ENCODE measurements at places on chromosomes 16 and 17. TPM values are rescaled to one million over a fixed set of nuclear protein-coding genes. Genes with fewer than 3 reads are reported as not detected.

PITPNM3 gene
- 1.7 TPM for total RNA-seq

IGF2BP1 gene
- 24.3 TPM for total RNA-seq

CHD9NB gene
- 2.1 TPM for total RNA-seq

SEPTIN12 gene
- total RNA-seq: not detected

SMIM5 gene
- total RNA-seq: 5.1 TPM

OR3A3 gene
- not detected for total RNA-seq

PLA2G10 gene
- total RNA-seq: 0.43 TPM

KLHL11 gene
- total RNA-seq: 38.1 TPM

FGF11 gene
- 2.1 TPM for total RNA-seq

DNASE1L2 gene
- total RNA-seq: 0.22 TPM

ODAD4 gene
- 1.6 TPM for total RNA-seq

ST6GALNAC1 gene
- 1.3 TPM for total RNA-seq

ZNF205 gene
- total RNA-seq: 19.2 TPM

EXOC3L1 gene
- not detected for total RNA-seq

DCTN5 gene
- 25.5 TPM for total RNA-seq

UBN1 gene
- 32.8 TPM for total RNA-seq

RTN4RL1 gene
- total RNA-seq: under 0.01 TPM

MYL4 gene
- 0.22 TPM for total RNA-seq

OR1A1 gene
- not detected for total RNA-seq

Measured in placental epithelial cell (primary cell).